ENCODE measurements at places on chromosomes 2 and 18.

DNA sequence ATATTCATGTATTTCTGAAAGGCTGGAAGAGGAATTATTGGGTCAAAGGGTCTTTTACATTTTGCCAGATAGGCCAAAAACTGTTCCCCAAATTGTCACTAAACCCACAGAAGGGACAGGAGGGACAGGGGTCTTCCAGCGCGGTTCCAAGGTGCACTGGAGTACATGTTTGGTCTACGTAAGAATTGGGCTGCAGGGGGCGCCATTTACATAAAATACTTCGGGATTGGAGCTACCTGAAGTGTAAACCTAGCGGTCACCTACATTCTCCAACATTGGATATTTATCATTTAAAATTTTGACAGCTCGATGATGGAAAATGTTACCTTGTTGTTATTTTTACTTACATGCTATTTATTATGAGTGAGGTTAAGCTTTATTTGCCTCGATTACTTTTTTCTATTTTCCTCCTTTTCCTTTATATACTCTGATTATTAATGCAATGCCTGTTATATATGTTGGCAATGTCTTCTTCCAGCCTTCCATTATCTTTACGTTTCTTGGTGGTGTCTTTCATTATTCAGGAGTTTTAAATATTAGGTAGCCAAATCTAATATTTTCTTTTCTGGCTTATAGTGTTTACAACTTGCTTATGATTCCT, 43.0 kb upstream of the RAB6C start:
- peaks cover 9% of the 10 kb centered on the region for H3K27me3 ChIP-seq
- H3K4me1 ChIP-seq, result no peaks in the 10 kb centered on the region
- DNase-seq, result peak; percentile 40

DNA sequence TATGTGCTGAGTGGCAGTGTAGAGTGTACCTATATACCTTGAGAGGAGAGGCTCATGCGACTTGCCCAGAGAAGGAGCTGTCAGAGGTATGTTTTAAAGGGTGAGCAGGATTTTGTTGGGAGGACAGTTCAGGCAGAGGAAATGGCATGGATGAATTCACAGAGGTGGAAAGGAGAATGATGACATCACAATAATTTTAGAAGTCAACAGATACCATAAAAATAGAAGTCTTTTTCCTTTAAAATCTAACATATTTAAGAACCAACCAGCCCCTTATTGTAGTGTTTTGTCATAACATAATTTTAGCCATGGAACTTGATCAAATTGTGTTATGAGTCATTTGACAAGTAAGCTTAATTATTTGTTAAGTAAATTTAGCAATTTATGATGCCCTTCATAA, 538.1 kb upstream of the GYPC start:
- H3K4me3 ChIP-seq, result no peak overlapping the region
- H3K27ac ChIP-seq, result no peak overlapping the region
- no peaks in the 10 kb centered on the region for H3K27me3 ChIP-seq
- no peaks in the 10 kb centered on the region for H3K4me1 ChIP-seq
- no peaks in the 10 kb centered on the region for H3K36me3 ChIP-seq
- DNase-seq, result no peak

- H3K27me3 ChIP-seq, result no peaks in the 10 kb centered on the region
- DNase-seq, result no peak
- no peak overlapping the region for H3K4me3 ChIP-seq
- peaks cover 31% of the 10 kb centered on the region for H3K36me3 ChIP-seq
Observed at GRCh38 chr2:217820904-217821303, 181.9 kb downstream of the TNS1 start.

DNA sequence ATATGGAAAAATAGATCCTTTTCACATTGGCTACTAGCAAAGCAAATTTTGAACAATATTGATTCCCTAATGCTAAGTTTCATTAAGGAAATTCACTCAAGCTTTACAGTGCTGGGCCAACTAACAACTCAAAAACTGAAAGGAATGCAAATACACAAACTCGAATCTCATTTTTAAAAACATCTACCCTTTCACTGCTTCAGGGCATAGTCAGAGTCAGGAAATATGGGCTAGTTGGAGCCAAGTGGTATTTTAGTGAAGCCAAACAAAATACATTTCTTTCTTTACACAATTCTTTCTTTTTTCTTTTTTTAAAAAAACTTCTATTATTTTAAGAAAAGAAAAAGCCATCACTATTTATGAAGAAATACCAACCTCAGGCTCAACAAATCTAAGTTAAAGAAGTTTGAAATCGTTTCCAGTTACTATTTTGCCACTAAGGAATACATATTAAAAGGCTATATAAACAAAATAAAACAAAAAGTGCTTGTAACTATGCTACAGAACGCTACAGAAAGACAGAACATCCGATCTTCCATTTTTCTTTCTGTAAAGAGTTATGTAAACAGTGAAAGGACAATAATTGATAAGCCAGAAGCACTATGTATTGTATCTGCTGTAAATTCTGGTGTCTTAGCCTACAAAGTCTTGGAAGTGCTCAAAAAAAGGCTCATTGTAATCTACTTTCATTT, 113.6 kb upstream of the STK17B start:
- H3K27ac ChIP-seq, result no peak overlapping the region
- no peaks in the 10 kb centered on the region for H3K27me3 ChIP-seq
- no peaks in the 10 kb centered on the region for H3K4me1 ChIP-seq
- H3K36me3 ChIP-seq, result no peaks in the 10 kb centered on the region
- H3K4me3 ChIP-seq, result no peak overlapping the region

GRCh38 chr2:237561221-237561620, 5.2 kb upstream of the PRLH start:
- no peaks in the 10 kb centered on the region for H3K36me3 ChIP-seq
- no peak overlapping the region for H3K4me3 ChIP-seq
- H3K4me1 ChIP-seq, result no peaks in the 10 kb centered on the region
- DNase-seq, result no peak

DNA sequence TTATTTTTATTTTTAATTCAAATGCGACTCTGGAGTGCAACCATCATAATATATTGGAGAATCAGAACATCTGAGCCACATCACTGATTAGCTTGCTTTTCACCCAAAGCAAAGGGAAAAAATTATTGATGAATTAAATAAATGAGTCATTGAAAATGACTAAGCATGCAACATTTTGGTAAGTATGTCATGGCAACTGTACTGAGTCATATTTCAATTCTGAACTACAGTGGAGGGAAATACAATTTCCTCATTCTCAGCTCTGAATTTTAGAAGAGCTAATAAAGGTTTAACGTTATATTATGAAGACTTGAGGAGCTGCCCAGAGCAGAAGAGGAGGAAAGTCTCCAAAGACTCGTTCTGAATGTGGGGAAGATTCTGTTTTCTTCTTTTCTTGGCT, 89.6 kb upstream of the CCDC68 start:
- H3K4me1 ChIP-seq, result no peaks in the 10 kb centered on the region
- H3K4me3 ChIP-seq, result no peak overlapping the region
- no peaks in the 10 kb centered on the region for H3K36me3 ChIP-seq
- DNase-seq, result no peak

DNA sequence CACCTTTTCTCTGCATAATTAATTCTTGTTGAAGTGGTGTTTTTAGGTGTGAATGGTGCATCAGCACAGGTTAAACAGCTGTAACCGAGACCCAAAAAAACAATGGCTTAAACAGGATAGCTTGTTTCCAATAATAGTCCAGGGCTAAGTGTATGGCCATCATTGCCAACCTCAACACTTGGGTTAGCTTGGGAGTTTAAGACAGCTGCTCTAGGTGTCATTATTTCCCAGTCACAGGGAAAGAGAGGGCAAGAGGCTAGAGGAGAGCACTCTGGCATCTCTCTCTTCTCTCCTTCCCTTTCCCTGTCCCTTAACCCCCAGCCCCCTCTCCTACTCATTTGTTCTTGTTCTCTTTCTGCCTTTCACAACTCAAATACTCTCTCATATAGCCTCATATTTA, 21.1 kb downstream of the BIRC6 start:
- no peak overlapping the region for H3K4me3 ChIP-seq
- H3K36me3 ChIP-seq, result peaks cover 6% of the 10 kb centered on the region
- H3K27ac ChIP-seq, result no peak overlapping the region
- no peaks in the 10 kb centered on the region for H3K4me1 ChIP-seq

GRCh38 chr2:134778372-134778771, 59.6 kb upstream of the TMEM163 start:
- no peak overlapping the region for H3K27ac ChIP-seq
- no peak for DNase-seq
- no peaks in the 10 kb centered on the region for H3K4me1 ChIP-seq
- H3K4me3 ChIP-seq, result no peak overlapping the region
- no peaks in the 10 kb centered on the region for H3K36me3 ChIP-seq

DNA sequence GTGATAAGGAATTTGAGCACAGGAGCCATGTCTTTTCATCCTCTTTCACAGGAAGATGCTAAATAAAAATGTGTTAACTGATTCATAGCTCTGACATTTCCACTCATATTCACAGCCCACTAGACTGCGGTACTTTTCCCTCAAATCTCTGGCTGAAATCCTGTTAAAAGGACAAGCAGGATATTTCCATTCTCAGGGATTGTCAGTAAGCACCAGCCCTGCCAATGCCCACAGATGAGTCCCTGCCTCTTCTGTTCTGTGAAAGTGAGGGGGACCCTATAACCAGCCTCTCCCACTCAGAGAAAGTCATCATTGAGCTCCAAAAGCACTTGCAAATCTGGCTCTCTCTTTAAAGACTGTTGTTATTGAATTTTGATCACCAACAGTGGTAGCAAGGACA, 440.5 kb downstream of the SETBP1 start:
- H3K27ac ChIP-seq, result no peak overlapping the region
- peaks cover 23% of the 10 kb centered on the region for H3K27me3 ChIP-seq
- no peak overlapping the region for H3K4me3 ChIP-seq
- H3K36me3 ChIP-seq, result no peaks in the 10 kb centered on the region
- DNase-seq, result no peak

- DNase-seq, result no peak
- H3K27me3 ChIP-seq, result no peaks in the 10 kb centered on the region
- no peak overlapping the region for H3K27ac ChIP-seq
- H3K4me3 ChIP-seq, result no peak overlapping the region
Observed at GRCh38 chr2:210158236-210158635, 13.0 kb downstream of the KANSL1L start.

GRCh38 chr2:128277961-128278681, 40.5 kb downstream of the HS6ST1 start:
- H3K27me3 ChIP-seq, result no peaks in the 10 kb centered on the region
- H3K4me3 ChIP-seq, result no peak overlapping the region
- no peak for DNase-seq
- no peak overlapping the region for H3K27ac ChIP-seq
- peaks cover 15% of the 10 kb centered on the region for H3K36me3 ChIP-seq
- no peaks in the 10 kb centered on the region for H3K4me1 ChIP-seq

GRCh38 chr2:25824216-25824615, 54.1 kb downstream of the ASXL2 start:
- no peaks in the 10 kb centered on the region for H3K4me1 ChIP-seq
- DNase-seq, result no peak
- H3K36me3 ChIP-seq, result no peaks in the 10 kb centered on the region
- H3K4me3 ChIP-seq, result no peak overlapping the region
- no peaks in the 10 kb centered on the region for H3K27me3 ChIP-seq
- no peak overlapping the region for H3K27ac ChIP-seq

DNA sequence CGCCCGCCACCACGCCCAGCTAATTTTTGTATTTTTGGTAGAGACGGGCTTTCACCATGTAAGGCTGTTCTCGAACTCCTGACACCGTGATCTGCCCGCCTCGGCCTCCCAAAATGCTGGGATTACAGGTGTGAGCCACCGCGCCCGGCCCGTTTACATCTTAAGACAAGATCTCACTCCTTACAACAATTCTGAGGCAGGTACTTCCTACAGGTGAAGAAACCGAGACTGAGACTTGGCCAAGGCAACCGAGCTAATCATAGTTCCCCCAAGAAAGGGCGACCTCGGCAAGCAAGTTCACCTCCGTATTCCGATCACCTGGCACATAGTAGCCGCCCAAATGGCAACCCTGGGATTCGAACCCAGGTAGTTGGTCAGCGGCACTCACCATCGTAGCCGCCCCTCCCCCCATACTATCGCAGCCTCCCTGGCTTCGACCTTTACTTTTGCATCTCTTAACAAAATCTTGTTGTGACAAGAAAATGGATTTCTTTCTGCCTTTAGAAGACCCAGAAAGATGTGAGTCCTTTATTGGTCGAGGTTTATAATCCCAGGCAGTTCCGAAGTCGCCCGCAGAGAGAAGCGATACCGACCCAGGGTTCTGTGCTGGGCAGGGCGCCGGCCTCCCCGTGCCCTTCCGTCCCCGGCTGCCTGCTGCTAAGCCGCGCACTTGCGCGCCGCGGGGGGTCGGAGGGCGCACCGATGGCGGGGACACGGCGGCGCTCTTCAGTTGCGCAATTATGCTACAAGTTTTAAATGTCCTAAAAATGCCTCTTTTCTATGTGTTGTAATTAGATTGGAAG, 1.1 kb upstream of the FZD5 start:
- H3K36me3 ChIP-seq, result no peaks in the 10 kb centered on the region
- no peaks in the 10 kb centered on the region for H3K27me3 ChIP-seq
- no peak for DNase-seq

DNA sequence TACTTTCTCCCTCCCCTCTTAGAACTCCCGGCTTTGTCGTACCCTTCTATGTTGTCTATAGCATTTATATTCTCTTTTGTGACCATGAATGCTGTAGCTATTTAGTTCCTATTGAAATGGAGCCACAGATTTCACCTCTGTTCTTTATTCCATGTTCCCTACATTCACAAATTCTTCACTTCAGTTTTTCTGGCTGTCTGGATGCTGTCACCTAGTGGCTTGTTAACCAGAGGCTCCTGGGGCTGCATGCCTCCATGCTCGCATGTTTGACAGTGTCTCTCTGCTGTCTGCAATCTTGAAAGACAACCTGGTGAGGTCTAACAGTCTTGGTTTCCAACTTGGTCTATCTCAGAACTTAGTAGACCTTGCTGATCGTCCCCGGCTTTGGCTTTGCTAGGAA, 48.2 kb downstream of the CFAP221 start:
- no peaks in the 10 kb centered on the region for H3K27me3 ChIP-seq
- H3K4me1 ChIP-seq, result no peaks in the 10 kb centered on the region
- no peak overlapping the region for H3K27ac ChIP-seq

GRCh38 chr2:178404368-178404767, 46.6 kb downstream of the PRKRA start:
- H3K4me3 ChIP-seq, result no peak overlapping the region
- H3K4me1 ChIP-seq, result no peaks in the 10 kb centered on the region
- no peak overlapping the region for H3K27ac ChIP-seq
- no peaks in the 10 kb centered on the region for H3K27me3 ChIP-seq
- no peaks in the 10 kb centered on the region for H3K36me3 ChIP-seq

GRCh38 chr2:45299361-45299760, 290.1 kb upstream of the SIX2 start:
- no peaks in the 10 kb centered on the region for H3K4me1 ChIP-seq
- no peak overlapping the region for H3K27ac ChIP-seq
- no peak overlapping the region for H3K4me3 ChIP-seq
- no peaks in the 10 kb centered on the region for H3K36me3 ChIP-seq
- DNase-seq, result no peak
